ENCODE measurements at places on chromosomes 16 and 17.

DNA sequence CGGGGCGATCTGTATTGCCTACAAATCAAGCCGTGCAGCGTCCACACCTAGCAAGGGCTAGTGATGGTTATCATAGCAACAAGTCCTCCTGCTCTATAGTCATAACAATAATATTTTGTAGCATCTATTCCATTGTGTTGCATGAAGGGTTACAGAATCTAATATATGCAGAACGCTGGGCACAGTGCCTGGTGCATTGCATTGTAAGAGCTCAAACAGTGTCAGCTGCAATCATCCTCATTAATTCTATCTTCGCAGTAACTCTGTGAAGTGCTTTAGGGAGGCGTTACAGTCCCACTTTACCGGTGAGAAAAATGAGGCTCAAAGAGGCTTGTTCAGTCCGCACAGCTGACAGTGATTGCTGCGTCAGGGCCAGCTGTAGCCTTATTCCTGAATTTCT, 149.4 kb downstream of the RBFOX1 start:
- DNase-seq = no peak

GRCh38 chr17:72392056-72393010, 271.5 kb downstream of the SOX9 start:
- DNase-seq = no peak

DNA sequence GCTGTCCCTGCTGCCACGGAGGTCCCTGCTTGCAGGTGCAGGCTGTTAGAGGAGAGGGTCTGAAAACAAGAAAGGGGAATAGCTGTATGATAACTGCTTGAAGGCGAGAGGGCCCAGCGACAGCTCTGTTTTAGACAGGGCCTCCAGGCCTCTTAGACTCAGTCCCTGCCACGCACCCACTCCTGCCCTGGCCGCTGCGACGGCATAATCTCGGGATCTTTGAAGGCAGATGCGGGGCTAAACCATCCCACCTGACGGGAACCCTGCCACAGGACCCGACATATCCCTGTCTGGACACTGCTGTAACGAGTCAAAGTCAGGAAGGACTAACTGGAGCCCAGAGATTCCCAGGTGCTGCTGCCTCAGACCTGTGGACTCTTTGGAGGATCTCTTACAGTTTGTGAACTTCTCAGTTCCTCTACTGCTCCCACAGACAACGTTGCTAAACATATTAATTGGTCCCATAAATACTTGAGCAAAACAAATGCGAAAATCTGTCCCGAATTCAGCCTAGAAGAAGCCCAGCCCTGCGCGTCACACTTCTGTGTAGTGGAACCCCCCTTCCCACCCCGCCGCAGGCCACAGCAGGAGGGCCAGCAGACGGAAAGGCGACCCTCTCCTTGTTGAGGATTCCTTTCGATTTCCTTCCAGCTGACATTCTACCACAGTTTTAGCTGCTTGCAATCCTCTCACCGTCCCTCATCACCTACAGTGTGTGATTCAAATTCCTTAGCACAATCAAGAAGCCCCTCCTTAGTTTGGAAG, 998 bp upstream of the TMEM11 start:
- DNase-seq = no peak

DNA sequence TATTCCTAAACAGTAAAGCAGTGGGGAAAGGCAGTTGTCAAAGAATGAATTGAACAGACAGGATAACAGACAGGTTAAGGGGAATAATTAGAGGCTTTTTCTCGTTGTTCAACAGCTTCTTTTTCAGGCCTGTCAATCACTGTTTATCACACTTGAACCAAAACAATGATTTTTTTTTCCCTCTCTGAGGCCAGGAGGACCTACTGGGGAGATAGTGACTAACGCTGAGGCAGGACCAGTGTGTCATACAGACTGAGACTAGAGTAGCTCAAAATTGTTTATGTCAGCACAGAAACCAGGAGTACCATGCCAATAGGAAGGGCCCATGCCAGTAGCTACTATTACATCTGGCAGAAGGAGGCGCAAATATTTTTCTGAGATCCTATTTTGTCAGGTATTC, 41.3 kb upstream of the NLK start:
- no peak for DNase-seq

DNA sequence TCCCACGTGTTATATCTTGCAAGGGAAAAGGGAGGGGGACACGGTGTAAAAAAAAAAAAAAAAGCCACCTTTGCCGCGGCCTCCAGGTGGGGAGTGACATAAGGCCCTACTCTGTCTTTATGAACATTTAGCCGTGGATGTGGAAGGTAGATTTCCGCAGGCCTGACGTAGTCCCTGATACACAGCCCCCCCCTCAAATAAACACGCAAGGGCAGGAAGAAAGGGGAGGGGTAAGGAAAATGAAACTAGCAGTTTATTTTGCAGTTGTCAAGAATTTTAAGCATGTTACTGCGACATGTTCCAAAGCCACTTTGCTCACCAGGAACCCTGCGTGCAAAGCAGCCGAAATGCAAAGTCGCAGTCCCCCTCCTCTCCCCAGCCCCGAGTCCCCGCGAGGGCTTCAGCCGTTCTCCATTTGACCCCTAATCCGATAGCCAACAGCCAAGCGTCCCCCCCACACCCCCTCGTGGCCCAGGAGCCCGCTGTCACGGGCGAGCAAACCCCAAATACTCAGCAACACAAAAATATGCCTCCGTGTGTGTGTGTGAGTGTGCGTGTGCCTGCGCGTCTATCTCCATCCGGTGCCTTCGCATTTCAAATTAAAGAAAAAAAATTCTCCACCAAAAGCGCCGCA, 1.2 kb downstream of the CBX4 start:
- no peak for DNase-seq

- DNase-seq = no peak
Measured at GRCh38 chr17:56870081-56870651, 36.2 kb downstream of the DGKE start.

DNA sequence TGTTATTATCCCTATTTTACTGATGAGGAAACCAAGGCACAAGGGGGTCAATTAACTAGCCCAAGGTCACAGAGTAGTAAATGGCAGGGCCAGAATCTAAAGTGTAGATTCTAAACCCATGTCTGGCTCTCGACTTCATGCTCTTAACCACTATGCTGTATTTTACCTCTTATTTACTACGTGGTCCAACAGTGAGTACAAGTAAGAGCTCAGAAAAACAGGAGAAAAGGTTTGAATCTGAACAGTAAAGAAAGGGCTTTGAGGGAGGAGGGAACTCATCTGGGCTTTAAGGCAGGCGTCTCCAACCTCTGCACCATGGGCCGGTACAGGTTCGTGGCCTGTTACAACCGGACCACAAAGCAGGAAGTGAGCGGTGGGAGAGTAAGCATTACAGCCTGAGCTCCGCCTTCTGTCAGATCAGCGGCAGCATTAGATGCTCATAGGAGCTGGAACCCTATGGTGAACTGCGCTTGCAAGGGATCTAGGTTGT, 62.9 kb downstream of the SMURF2 start:
- DNase-seq = peak; percentile 34

DNA sequence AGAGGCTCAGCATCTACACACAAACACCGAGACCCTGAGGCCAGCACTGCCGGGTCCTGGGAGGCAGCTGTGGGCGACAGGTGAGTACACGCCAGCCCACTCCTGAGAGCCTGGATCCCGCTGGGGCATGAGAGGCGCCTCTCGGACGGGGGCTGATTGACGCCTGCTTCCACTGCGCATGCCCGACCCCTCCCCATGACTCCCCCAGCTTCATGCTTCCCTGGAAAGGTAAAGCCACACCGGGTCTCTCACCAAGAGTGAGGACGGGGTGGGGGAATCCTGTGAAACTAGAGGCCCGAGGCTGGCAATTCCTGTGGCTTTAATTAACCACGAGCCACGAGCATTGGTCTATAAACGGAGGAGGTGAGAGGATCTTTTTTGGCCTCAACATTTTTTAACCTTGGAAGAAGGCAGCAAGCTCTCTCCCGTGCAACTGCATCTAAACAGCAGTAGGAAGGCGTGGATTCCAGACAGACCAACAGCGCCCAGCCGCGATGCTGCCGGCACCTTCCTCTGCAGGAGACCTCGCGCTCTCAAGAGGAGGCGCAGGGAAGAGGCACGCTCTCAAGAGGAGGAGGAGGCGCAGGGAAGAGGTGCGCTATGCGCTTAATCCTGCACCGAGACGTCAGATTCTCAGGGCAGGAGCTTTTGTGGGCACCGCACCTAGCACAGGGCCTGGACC, 71.8 kb upstream of the METRNL start:
- no peak for DNase-seq

DNA sequence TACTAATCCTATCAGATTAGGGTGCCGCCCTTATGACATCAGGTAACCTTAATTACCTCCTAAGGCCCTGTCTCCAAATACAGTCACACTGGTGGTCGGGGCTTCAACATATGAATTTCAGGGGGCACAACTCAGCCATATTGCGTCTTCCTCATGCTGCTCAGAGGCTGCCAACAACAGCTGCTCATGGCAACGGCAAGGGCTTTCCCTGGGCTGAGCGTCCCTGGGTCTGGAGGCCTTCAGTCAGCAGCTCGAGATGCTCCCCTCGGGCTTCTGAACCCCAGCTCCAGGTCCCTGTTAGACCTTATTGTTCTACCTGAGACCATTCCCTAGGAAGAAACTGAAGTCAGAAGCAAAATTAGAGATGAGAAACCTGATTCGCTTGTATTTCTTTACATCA, 157.2 kb downstream of the TMEM132E start:
- DNase-seq = no peak

DNA sequence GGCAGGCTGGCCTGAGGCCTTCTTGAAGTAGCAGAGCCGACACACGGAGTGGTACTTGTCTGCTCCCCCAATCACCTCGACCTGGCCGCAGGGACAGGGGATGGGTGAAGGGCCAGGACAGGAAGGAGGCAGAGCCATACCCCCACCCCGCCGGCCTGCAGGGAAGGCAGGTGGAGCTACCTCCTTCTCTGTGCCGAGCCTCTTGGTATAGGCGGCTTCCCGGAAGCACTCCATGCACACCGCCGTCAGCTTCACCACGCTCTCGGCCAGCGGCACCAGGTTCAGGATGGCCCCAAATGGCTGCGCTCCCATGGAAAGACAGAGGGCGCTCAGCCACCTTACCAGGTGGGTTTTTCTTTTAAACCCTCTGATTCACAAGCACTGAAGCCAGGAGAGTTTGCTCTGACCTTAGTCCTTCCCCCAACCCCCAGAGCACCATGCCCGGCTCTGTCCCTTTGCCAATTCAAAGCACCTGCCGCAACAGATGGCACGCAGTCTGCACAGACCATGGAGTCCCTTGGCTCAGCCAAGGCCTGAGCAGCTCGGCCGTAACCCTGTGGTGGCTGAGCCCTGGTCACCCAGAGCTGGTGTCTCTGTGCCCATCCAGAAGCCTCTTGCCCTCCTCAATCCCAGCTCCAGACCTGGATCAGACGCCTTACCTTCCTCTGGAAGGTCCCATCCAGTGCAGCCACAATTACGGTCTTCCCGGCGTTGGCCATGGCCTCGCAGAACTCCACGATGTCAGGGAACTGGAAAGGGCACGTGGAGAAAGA, 6.7 kb downstream of the SYNGR2 start:
- DNase-seq = no peak

GRCh38 chr16:15682105-15682570, 32.1 kb downstream of the NDE1 start:
- peak; percentile 11 for DNase-seq

DNA sequence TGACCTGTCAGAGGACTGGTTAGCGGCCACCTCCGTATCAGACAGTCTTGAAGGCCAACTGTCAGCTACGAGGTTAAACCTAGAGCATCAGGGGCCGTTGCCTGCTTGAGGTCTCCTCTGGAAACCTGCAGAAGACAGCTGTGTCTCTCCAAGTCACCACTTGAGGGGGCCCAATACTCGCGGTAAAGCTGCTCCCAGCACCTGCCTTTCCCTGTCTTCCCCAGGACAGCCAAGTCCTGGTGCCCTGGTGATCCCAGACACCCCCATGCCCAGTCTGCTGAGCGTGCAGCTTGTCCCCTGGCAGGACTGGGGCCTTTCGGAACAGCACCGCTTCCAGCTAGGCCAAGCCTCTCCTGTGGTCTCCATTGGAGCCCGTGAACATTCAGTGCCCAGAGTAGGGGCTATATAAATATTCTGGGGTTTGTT, 80.1 kb downstream of the DNAH17 start:
- DNase-seq = peak; percentile 41

- no peak for DNase-seq
Measured at GRCh38 chr17:39669897-39670735, 1.9 kb downstream of the PNMT start.

DNA sequence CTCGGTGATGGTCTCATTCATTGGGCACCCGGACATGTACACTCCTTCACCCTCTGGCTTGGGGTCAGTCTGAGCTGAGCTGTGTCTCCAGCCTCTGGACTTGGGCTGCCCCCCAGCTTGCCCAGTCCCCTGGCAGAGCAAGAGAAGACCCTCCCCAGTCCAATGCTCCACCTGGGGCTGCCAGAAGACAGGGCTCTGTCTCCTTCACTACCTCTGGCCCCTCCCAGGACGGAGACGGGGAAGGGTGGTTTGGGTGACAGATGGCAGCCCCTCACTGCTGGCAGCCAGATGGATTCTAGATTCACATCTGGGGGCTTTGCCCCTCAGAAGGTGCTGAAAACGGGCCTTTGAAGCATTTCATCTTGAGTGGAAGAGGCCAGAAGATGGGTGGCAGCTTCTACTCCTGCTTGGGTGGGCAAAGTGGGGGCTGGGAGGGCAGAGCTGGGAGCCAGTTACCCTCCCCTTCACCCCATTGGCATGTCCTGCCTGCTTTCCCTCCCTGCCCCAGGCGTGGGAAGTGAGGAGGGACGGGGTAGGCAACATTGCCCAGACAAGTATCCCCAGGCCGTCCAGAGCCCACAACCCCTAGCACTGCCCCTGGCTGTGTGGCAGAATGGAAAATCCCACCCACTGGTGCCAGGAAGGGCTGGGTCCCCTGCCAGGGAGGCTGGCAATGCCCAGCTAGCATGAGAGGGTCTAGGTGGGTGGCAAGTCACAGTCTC, 13.9 kb downstream of the NGFR start:
- no peak for DNase-seq

- DNase-seq = no peak
Measured at GRCh38 chr17:1156864-1157263, 22.9 kb downstream of the ABR start.

GRCh38 chr16:71927383-71927782, 32.1 kb downstream of the IST1 start:
- no peak for DNase-seq

DNA sequence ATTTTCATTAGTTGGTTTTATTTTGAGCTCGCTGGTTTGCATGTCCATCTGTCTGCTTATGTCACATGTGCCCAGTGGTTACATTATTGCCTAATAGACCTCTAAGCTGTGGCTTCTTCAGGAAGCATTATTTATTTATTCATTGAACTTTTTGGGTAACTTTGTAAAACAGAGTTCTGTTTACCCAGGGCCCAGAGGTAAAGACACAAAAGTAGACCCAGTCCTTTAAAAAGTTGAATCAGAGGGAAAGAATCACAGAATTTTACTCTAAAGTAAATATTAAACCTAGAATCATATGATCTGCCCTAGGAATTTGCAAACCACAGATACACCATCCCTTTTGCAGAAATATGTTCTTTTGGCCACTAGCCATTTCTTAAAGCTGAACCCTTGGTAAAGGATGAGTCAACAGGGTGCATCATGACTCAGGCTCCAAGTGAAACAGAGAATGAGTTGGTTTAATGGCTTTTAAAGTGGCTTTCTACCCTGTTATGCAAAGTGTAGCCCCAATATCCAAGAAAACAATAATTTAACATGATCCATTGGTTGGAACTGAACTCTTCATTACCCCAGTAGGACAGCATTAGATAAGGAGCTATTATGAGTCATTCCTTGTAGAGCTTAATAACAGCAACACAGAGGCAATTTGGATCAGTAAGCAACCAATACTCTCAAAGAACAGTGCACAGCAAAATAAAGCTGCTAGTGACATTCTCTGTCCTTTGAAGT, 236.3 kb downstream of the KCNJ2 start:
- DNase-seq = no peak

Data from activated T-cell treated with anti-CD3 and anti-CD28 coated beads, Interleukin-2, amount 50 U/mL, for 4 hours (primary cell).